Activated naive CD4-positive, alpha-beta T cell treated with anti-CD3 and anti-CD28 coated beads for 36 hours (primary cell): ENCODE measurements at places on chromosomes 6 and 20. TPM values are rescaled to one million over a fixed set of nuclear protein-coding genes. Genes with fewer than 3 reads are reported as not detected.

Gene PLN
- total RNA-seq = not detected

Gene AIF1
- total RNA-seq = 120 TPM

Gene CRISP3
- total RNA-seq = not detected

Gene CPNE1
- 281 TPM for total RNA-seq

Gene PBOV1
- total RNA-seq = not detected

DNA sequence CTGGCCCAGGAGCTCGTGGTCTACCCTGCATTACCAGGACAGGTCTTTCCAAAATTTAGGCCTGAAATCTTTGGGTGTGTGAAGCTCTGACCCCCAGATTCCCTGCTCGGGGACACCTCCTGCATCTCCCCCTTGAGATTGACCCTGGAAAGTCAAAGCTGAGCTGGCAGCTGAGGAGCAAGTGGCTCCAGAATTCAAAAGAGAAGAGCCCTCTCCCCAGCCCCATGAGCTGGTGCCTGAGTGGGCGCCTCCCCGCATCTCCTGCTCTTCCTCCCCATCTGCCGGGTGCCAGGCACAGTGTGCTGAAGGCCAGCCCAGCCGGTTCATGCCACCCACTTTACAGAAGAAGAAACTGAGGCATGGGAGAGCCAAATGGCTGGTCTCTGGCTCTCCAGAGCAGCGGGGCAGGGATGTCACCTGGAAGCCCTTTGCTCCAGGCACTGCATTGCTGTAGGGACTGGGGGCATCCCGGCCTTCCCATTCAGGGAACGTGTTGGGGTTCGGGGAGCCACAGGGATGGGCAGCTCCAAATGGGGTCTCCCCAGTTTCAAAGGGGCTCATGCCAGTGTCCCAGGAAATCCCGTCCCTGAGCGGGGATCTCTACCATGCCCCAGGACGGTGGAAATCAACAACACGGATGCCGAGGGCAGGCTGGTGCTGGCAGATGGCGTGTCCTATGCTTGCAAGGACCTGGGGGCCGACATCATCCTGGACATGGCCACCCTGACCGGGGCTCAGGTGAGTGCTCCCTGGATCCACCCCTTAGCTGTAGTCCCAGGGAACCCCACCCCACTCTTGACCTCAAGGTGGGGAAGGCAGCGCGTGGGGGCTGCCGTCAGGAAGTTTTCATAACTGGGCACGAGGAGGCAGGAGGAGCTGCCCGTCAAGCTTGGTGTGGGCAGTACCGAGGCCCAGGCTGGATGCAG lies 20.5 kb downstream of the NPEPL1 start:
- DNase-seq = no peak

GRCh38 chr6:161373905-161374451 lies 100.1 kb upstream of the AGPAT4 start:
- peak; percentile 74 for DNase-seq

- no peak for DNase-seq
Observed at GRCh38 chr6:110398778-110399177, 16.6 kb downstream of the DDO start.

GRCh38 chr6:3228771-3229565 lies 1.5 kb upstream of the TUBB2B start:
- DNase-seq = peak; percentile 66

DNA sequence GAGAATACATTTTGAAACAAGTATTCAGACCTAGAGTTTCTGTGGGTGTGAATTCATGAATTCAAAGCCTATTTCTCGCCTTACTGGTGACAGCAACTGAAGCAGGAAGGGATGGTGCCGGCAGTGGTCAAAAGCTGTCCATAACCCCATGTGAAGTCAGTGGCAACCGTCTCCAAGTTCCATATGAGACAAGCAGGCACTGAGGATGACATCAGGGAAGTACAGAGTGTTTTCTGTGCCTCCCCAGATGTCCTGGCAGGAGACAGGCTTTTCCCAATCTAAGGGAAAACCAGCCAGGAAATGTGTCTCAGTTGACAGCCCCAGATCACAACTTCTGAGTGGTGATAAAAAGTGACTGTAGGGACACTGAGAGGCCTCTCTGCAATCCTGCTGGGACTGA lies 66.6 kb downstream of the HIVEP2 start:
- DNase-seq = peak; percentile 35

- no peak for DNase-seq
Observed at GRCh38 chr6:20217324-20217855, 5.1 kb upstream of the MBOAT1 start.

DNA sequence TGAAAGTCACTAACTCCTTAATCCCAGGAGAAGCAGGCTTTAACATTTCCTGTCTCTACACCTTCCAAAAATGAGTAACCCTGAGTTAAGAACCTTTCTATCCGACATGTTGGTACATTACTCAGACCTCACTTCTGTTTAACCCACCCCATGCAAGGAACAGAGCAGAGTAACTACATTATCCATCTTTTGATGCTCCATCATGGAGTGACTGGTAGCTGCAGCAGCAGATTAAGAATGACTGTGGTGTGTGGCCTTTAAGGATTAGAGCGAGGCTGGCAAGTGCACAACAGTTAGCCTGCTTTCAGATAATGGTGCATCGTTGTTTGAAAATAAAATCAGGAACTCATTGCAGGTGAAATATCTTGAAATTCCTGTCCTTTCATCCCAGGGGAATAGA lies 2.0 kb downstream of the TRAF3IP2 start:
- no peak for DNase-seq

- DNase-seq = no peak
Observed at GRCh38 chr20:19758501-19759331, 658 bp downstream of the RIN2 start.

- peak; percentile 83 for DNase-seq
Observed at GRCh38 chr6:108541843-108542759, 18.6 kb upstream of the FOXO3 start.

DNA sequence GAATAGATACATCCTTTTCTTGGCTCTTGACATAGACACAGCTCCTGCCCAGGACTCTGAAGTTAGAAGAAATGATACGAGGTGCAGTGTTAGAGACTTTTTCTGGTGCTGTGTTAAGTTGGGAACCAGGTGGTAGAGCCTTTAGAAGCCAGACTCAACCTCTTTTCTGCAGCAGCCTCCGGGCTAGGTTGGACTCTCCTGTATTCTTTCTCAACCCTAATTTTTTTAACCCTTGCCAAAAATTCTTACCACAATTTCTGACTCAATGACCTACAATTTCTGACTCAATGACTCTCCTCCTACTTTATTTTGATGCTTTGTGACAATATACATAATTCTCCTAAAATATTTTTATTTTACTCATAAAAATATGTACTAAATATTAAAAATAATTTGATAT lies 127.4 kb upstream of the PRL start:
- DNase-seq = no peak

- peak; percentile 90 for DNase-seq
Observed at GRCh38 chr6:27814665-27815424, 97.4 kb downstream of the OR2B2 start.

DNA sequence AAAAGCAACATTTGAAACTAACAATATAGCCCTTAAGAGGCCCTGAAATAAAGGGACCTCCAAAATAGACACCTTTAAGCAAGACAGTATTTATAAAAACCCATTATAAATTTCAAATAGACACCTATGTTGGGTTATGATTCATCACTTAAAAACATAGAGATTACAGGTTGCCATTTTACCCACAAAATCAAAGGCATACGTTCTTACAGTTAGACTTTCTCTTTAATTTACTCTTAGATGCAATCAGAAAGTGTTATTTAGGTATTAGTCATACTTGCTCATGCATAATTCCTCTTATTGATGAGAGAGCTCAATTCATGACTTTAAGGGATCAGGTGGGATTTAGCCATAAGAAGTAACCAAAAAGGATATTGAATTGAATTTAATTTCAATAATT lies 51.5 kb upstream of the TMEM200A start:
- DNase-seq = no peak

DNA sequence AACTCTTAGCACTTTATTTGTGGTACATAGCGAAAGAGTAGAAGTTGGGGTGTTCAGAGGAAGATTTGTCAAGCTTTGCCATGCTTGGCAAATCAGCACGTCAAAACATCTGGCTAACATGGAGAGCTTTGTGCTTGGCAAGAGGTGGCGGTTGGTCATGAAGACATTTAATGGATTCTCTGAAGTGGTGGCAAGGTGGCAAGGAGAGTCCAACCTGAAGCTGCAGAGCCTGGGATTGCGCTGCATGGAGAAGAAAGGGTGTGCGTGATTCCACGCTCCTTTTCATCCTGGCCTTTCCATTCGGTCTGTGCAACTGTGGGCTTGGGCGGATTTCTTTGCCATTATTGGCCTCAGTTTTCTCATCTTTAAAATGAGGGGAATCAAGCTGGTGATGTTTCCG lies 3.1 kb downstream of the PYGB start:
- DNase-seq = no peak

- DNase-seq = no peak
Observed at GRCh38 chr20:19015351-19016139, 196.9 kb upstream of the SLC24A3 start.

- peak; percentile 11 for DNase-seq
Observed at GRCh38 chr6:89596484-89596883, 42.1 kb downstream of the LYRM2 start.

- no peak for DNase-seq
Observed at GRCh38 chr20:40286975-40287531, 402.0 kb downstream of the MAFB start.

- no peak for DNase-seq
Observed at GRCh38 chr6:34062815-34063214, 83.1 kb downstream of the GRM4 start.

- no peak for DNase-seq
Observed at GRCh38 chr20:62336329-62336728, 30.8 kb downstream of the LAMA5 start.
